Right ventricle myocardium inferior (tissue), 1 donor: ENCODE measurements at places on chromosomes 12 and 14.

DNA sequence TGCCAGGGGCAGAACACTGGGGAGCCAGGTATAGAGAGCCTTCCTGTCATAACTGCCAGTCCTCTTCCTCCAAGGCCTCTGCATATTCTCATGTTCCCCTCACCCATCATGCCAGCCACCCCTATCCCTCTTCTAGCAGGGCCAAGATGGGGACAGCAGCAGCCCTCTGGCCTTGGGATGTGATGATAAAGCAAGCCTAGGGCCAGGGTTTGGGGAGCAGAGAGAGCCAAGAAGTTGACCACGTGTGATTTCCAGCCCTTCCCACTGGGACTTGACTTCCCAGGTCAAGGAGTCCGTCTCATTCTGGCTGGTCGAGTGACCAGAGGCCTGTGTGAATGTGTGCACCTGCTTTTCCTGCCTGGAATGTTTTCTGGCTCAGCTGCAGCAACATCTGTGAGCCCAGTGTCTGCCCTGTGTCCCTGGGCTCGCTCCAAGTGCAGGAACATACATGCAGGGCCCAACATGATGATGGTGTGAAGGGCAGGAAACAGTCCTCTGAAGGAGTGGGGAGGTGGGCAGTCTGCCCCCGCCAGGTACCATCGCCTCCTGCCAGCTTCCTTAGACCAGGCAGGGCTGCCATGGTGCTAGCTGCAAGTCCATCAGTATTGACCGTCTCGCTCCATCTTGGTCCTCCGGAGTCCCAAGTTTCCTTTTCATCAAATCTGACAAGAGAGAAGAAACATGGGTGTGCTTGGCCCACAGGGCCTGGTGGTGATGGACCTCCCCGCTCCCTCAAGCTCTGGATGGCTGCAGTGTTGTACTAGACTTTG is 21.0 kb downstream of the VASH1 start:
- DNase-seq = no peak

GRCh38 chr12:15532364-15532977 is 210.2 kb downstream of the PTPRO start:
- no peak for DNase-seq

DNA sequence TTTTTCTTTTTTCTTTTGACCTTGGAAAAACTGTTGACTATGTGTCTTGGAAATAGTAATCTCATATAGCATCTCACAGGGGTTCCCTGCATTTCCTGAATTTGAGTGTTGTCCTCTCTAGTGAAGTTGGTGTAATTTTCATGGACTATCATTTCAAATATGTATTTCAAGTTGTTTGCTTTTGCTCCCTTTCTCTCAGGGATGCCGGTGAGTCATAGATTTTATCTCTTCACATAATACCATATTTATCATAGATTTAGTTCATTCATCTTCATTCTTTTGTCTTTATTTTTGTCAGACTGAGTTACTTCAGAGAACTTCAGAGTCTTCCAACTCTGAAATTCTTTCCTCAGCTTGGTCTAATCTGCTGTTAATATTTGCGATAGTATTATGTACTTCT is 1320.6 kb downstream of the LRFN5 start:
- DNase-seq = no peak

DNA sequence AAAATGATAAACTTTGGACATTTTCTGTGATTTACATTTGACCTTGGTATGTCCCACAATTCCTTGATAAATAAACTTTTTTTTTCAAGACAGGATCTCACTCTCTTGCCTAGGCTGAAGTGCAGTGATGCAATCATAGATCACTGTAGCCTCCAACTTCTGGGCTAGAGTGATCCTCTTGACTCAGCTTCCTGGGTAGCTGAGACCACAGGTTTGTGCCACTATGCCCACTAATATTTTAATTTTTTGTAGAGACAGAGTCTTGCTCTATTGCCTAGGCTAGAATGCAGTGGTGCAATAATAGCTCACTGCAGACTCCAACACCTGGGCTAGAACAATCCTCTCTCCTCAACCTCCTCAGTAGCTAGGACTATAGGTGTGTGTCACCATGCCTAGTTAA is 79.1 kb upstream of the PTGDR start:
- DNase-seq = no peak

GRCh38 chr12:12095021-12095420 is 24.3 kb downstream of the BCL2L14 start:
- no peak for DNase-seq

- DNase-seq = no peak
Observed at GRCh38 chr14:69038455-69039287, 59.6 kb upstream of the ACTN1 start.

DNA sequence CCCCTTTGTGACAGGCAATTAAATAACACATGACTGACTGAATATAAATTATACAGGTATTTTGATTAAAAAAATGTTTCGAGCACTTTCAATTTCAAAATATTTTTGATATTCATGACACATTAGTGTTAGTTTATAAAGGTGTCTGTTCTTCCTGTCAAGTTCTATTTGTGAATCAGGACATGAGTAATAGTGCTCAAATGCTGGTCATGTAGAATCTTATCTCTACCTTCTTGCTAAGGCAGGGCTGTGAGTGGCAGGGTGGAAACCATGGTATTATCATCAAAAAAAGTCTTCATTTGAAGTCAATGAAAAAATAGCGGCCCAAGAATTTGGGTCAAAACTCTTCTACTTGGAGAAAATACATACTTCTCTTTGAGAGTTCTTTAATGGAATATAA is 250.2 kb downstream of the DACT1 start:
- no peak for DNase-seq

GRCh38 chr14:51079489-51079888 is 15.4 kb downstream of the TRIM9 start:
- no peak for DNase-seq

DNA sequence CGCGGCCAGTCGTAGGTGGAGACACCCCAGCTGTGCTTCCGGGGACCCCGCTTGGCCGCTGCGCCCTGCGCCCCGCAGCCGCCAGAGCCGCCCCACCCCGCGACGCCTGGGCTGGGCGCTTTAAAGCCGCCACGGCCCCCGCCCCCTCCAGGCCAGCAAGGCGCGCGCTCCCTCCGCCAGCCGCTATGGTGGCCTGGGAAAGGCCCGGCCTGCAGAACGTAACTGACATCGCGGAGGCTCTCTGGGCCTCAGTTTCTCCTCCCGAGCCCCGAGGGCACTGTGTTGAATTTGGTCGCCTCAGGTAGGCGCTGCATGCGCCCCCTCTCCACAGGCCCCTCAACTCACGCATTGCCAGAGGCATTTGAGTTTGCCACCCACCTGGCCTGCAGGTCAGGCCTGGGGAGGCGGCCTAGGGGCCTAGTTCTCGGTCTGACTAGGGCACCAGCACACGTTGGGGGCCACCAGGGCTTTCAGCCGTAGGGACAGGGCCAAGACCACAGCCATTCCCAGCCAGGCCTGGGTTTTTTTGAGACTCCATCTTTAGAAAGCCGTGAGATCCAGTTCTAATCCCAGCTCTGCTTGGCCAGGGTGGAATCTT is at the start of gene NGB:
Gene NGB, minus strand, starts transcription at position 94 of the 598 bp plus-strand sequence. CDS start 269 bp downstream, outside the sequence.
- DNase-seq = no peak
